ENCODE measurements at places on chromosomes 6 and 20.

GRCh38 chr6:137570393-137570792 is 76.2 kb upstream of the OLIG3 start:
- DNase-seq: no peak

DNA sequence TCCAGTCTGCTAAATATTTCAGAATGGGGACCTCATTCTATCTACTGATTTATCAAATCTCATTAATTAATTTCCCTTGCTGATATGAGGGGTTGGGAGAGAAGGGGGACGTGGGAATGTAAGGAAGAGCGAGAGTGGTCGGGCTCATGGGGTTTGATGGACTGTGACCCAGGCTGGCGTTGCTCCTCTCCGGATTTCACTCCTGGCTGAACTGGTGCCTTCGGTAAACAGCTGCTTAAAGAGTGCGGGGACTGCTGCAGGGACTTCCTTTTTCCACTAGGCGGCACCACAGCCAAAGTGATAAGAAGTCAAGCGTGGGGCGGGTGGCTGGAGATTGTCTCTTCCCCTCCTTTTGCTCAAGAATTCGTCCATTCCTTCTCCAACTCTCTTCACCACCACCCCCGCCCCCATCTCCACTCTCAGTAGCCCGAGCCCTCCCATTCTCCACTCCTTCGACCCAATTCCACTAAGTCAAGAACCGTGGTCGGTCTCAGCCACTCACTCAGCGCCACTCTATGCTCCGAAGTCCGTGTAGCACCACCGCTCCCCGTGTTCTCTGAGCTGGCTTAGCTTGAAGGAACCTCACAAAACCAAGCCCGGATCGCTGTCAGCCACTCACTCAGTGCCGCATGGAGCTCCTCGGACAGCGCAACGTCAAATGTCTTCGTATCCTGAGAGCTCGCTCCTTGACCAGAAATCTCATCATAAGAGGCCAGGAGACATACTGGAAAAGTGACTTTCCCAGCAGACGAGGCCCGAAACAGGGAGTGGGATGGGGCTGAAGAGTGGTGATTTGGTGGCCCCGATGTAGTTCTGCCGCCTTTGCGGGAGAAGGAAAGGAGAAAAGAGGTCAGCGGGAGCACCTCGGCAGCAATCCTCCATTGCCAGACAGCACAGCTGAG is 9.7 kb downstream of the TRIM31 start:
- peak; percentile 45 for DNase-seq

DNA sequence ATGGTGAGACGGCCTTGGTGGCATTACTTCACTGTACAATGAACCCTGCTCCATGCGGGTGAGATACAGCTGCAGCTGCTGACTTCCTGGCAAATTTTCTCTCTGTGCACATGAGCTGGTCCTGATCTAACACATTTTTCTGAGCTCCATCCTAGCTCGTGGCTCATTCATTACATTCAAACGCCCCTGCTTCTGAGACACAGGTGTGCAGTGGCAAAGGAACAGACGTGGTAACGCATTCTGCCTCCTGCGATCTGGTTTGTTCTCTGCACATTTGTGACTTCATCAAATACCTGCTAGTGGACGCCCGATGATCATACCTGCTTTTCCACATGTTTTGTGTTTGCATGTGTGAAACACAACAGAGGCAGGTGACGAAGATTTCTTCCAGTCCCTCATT is 189.6 kb upstream of the PDE10A start:
- DNase-seq: no peak

DNA sequence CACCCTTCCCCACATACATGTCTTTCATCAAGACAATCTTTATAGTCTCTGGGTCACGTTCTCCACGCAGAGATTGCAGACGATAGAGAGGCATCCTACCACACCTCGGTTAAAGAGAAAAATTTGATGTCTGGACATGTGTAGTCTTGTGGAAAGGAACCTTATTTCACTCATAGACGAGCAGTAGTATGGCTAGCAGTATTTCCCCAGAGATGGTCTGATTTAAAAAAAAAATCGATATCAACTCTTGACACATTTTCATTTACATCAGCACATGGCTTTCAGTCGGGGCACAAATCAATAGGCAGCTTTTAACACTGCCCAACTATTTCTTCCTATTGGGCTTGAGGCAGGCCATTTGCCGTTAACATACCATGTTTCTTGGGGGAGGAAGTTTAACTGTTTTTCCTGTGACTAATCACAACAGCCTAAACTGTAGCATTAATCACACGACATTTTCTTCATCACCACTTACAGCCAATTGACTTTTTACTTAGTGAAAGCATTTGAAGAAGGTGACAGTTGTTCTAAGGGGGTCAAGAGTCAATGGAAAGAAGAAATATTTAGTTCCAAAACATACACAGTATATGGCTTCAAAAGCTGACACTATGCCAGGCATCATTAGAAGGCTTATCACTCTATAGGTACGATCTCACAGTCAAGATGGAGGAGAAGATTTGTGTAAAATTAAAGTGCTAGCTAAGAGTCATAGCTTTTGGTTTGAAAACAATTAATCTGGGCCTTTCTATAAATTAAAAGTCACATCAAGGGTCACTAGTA is 129.5 kb upstream of the HDAC2 start:
- DNase-seq: no peak

GRCh38 chr6:146550911-146551310 is 7.3 kb downstream of the RAB32 start:
- DNase-seq: no peak

DNA sequence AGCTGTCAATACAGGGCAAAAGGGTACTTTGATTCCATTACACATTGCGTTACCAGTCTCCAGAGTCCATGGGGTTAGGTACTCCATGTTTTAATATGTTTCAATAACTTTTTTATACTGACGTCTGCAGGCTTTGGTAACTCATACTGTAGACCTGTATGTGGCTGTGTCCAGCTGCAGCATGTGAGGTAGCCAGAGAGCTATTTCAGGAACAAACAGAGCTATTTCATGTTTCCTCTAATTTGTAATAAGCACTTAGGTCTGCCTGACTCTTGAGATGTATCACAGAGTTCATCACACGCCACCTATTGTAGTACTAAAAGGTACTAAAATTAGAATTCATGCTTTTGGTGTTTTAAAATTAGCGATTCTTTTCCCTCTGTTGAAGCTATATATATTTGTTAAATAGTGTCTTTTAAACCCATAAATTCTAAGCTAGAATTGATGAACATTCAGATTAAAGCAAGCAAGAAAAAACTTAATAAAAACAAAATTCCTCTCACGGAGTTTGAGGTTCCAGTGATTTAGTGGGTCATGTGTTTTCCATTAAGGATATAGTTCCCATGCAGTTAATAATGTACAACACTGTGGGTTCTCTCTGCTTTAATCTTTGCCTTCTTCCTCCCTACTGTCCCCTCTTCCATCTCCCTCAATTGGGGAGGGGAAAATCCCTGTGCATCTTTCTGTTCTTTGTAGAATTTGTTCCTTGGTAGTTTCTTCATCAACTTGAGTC is 37.0 kb downstream of the FOXO3 start:
- no peak for DNase-seq

DNA sequence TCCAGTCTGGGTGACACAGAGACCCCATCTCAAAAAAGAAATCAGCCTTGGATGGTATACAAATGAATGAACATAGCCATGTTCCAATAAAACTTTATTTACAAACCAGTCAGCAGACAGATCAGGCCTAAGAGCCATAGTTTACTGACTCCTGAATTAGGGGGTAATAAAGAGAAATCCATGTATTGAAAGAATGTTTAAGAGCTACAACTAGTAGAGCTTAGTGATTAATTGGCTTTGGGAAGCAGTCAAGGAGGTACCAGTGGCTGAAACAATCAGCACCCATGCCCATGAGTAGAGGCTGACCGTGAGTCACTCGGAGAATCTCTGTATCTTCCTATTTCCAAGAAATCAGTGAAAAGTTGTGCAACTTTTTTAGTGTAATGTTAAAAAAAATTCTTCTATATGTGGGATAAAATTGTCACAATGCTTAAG is 223.6 kb upstream of the RREB1 start:
- DNase-seq: no peak

DNA sequence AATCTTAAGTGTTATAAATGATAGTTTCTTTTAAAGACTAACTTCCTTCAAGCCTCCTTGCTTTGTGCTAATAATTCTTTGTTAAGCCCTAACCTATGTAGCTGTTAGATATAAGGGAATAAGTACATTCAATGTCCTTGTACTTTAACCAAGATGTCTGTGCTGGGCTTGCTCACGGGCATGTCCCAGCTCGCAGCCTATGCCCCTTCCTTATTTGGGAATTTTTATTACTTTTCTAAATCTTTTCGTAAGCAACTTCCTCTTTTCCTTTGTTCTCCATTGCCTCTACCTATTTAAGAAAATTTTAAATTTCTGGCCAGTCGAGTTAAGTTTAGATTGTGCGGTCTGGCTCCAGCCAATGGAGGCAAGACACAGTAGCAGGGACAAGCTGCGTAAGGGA is 26.0 kb upstream of the CDK19 start:
- DNase-seq: no peak

- DNase-seq: no peak
Observed at GRCh38 chr6:159184559-159184958, 15.4 kb downstream of the FNDC1 start.

DNA sequence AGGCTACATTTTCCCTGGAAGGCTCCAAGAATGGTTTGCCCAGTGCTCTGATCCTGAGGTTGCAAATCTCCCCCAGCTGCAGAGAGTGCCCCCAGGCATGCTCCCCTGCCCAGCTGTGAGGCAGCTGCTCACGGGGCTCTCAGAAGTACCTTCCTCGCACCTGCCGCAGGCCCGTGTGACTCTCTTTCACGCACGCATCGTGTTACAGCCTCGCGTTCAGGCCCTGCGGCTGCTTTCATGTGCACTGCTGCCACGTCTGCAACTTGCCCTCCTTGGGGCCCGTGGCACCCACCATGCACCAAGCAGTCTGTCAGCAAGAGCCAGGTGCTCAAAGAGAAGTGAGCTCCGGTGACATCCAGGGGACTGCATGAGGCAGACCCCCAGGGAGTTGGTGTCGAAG is 28.6 kb upstream of the SPO11 start:
- no peak for DNase-seq

- DNase-seq: no peak
Observed at GRCh38 chr20:37882961-37883712, 19.8 kb upstream of the VSTM2L start.

- DNase-seq: no peak
Observed at GRCh38 chr6:44275271-44275748, 5.1 kb downstream of the TMEM151B start.

DNA sequence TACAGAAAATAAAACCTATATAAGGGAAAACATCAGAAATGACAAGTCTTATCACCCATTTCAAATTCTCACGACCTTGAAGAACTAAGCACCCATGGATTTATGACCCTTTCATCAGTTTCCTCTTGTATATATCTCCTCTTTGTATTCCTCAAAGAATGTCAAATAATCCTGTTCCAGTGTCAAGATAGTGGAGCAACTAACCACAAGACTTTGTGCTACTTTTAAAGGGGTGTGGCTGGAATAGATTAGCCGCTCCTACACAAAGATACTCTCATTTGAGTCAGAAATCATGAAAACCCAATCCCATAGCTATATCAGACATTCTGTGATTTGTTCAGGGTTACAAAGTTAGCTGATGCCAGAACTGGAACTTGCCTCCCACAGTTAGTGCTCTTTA is 6.6 kb downstream of the REPS1 start:
- no peak for DNase-seq

DNA sequence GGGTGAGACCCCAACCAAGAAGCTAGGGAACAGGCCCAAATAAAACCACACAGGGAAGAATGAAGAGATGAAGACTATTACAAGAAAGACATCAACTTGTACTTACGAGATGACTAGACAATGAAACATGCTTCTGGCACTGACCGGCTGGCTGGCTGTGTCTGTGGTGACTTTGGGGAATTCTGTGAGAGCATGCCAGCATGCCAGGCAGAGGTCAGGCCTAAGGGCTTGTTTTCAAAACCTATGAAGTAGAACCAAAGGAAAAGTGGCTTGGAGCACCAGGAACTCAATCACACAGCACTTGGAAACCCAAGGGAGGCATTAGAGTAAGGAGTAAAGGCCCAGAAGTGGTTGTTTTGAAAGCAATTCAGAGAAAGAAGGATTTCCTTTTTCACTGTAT is 28.4 kb upstream of the GSTA3 start:
- DNase-seq: no peak

- no peak for DNase-seq
Observed at GRCh38 chr6:64874776-64875175, 832.2 kb downstream of the EYS start.

DNA sequence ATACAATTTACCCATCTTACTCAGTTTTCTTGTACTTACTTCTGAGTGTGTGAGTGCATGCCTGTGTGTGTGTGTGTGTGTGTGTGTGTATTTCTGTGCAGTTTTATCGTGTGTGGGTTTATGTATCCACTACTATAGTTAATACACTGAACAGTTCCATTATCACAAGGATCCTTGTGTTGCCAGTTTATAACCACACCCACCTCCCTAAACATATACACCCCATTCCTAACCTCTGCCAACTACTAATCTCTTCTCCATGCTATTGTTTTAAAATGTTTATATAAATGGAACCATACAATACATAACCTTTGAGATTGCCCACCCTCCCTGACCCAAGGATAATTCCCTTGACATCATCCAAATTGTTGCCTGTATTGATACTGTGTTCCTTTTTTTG is 18.7 kb downstream of the POFUT1 start:
- no peak for DNase-seq

GRCh38 chr6:10791673-10792072 is 44.1 kb downstream of the TMEM14B start:
- no peak for DNase-seq

DNA sequence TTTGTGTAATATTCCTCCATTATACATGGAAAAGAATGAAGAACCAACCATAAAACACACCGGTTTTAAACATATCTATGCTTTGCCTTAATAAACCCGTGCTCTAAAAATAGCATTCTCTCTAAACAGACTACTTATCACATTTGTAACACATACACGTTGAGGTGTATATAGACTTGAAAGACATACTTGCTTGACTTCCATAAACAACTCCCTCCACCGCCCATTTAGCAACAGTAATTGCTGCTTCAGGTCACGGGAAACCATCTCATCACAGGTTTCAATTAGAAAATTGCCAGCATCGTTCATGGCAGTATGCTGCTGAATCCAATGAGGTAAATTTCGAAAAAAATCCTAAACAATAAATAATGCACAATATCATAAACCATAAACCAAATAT is 174.0 kb downstream of the SYNE1 start:
- no peak for DNase-seq

DNA sequence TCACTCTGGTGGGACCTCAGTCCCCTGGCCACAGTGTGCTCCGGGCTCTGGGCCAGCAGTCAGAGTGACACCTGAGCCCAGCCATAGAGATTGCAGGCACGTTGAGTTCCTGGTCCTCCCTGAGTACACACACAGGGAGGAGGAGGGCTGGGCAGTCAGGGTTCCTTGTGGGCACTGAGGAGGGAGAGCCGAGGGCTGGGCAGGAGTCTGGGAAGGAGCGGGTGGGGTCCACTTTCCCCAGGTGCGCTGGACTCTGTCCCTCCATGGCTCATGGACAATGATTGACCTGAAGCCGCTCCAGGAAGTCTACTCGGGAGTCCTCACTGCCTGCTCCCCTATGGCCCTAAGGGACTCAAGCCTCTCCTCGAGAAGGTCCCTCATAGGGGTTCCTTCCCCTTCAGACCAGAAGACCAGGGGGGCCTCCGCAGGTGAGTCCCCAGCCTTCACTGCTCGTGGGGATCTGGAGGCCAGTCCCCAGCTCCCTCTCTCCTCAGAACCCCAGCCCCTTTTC is 1.1 kb downstream of the SLC44A4 start:
- no peak for DNase-seq
